Fibroblast of mammary gland (primary cell): ENCODE measurements at places on chromosomes 3 and 15.

GRCh38 chr3:118057086-118057485 is 977.6 kb downstream of the IGSF11 start:
- no peak for DNase-seq

GRCh38 chr3:126567696-126568438 is 9.1 kb upstream of the C3orf22 start:
- no peak for DNase-seq

DNA sequence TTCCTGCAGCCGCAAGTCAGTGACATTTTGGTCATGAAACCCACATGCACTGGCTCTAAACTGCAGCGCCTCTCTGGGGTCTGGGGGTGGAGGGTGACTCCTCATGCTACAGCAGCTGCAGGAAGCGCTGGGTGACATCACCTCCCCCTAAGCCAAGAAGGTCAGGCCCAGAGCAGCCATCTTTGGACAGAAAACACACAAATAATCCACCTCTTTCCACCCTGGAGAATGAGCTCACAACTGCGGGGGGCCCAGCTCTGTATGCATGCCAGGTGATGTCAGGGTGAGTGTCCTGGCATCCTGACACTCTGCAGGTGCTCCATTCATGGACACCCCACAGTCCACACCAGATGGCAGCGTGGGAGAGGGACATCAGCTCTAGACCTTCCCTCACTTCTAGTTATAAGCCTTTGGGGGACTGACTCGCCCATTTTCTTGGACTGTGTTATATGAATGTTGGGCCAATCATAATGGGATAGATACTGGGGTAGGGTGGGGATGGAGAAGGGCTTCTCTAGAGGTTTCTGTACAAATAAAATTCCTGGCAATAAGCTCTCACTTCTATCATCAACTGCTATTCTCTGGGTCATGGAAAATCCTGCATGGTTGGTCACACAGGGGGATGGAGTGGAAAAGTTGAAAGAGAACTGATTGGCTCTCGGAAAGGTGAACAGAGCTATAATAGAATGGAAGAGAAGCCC is 70.7 kb upstream of the THBS1 start:
- peak; percentile 67 for DNase-seq

- no peak for DNase-seq
Observed at GRCh38 chr3:187935623-187936156, 190.4 kb upstream of the BCL6 start.

- no peak for DNase-seq
Observed at GRCh38 chr15:66130496-66131034, 123.0 kb downstream of the MEGF11 start.

DNA sequence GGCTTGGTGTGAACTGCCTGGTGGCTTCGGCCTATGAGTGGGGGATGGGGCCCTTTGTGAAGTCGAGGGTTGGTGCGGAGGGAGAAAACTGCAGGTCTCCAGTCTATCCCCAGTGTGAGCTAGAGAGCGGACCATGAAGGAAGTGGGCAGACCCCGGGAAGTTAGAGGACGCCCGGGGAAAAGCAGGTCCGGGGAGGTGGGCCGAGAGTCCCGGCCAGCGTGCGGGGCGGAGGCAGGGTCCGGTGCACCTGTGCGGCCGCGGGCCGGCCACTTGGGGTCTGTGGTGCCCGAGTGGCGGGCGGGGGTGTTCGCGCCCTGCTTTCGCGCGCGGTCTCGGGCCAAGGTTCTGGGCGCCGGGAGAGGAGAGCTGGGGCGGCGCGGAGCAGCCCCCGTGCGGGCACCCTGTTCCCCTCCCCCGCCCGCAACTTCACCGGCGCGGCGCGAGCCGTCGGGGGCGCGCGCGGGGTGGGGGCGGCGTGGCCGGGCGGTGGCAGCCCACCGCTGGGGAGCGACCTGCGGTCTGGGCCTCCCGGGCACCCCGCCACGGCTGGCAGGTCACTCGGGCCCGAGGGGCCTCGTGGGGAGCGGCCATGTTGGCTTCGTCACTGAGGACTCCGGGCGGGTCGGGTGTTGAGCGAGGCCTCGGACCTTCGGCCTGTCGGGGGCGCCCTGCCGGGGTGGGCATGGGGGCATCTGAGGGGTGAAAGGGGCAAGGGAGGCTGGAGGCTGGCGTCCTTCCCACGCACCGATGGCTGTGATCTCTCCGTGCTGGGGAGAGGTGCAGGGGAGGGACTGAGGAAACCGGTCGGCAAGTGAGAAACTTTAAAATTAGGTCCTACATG is 4.8 kb downstream of the UBE2E1 start:
- no peak for DNase-seq

GRCh38 chr3:194468086-194468485 is 18.7 kb downstream of the ATP13A3 start:
- DNase-seq: no peak

GRCh38 chr3:149770246-149770645 is 18.0 kb upstream of the COMMD2 start:
- DNase-seq: no peak

DNA sequence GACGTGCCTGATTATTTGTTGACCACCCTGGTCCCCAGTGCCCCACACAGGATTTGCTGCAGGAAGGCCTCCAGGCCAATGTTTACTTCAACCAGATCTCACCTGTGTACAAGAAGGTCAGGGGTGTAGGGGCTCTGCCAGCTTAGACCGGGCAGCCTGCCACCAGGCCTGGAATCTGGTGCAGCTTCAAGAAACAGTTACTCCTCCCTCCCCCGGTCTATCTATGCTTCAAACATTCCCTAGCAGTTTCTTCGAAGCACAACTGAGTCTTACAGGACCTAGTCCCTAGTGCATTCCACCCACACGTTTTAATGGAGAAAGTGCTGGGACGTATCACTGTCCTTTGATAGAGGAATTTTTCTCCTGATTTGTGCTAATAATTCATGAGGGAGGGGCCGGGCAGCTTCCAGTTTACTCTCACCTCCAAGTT is 8.0 kb downstream of the SH3BP5 start:
- peak; percentile 63 for DNase-seq

- no peak for DNase-seq
Observed at GRCh38 chr3:30184091-30184810, 422.1 kb upstream of the TGFBR2 start.

- DNase-seq: no peak
Observed at GRCh38 chr3:35648347-35648746, 9.0 kb downstream of the ARPP21 start.

DNA sequence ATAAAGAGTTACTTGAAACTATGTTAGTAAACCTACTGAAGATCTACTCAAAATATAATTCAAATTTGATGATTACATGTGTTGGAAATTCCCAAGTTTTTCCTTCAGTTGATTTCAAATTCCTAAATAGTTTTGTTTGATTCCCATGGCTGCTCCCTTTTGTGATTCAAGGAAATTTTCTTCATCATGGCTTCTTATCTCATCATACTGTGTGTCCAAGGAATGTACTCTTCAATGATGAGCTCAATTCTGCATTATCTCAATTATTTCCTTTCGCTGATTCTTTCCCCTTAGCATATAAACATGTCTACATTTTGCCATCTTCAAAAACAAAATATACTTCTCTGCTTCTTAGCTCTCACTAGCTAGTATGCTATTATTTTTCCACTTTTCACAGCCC is 460.4 kb upstream of the NAALADL2 start:
- DNase-seq: no peak

DNA sequence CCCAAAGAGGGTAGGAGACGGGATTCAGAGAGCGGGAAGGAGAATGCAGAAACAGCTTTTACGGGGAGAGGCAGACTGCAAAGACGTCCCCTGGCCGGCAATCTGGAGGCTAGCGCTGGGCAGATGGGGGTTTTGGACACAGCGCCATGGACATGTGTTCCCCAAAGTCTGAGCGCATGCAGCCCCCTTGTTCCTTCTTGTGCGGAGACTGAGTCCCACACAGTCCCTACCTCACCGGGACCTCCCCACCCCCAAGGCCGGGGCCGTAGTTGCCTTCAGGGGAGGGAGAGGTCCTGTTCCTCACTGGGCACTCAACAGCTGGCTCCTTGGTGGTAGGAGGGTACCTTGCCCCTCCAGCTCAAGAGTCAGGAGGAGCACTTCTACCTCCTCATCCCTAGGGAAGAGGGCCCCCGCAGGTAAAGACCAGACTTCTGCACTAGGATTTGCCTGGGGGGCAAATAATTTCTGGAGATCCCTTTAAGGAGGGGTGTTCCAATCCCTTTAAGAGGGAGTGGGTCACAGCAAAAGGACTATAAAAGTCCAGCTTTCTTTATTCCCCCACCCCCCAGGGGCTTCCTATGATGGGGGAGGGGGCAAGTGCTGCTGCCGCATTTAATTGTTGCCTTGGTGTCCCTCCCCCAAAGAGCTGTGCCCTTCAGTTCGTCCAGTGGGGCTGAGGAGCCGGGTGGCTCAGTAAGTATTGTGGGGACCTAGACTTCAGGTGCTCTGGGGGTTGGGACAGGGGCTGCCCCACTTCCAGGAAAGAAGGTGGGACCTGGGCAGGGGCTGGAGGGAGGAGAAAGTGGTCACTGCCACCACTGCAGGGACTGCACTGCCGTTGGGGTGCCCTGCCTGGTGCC is 3.6 kb upstream of the BAHD1 start:
- no peak for DNase-seq

DNA sequence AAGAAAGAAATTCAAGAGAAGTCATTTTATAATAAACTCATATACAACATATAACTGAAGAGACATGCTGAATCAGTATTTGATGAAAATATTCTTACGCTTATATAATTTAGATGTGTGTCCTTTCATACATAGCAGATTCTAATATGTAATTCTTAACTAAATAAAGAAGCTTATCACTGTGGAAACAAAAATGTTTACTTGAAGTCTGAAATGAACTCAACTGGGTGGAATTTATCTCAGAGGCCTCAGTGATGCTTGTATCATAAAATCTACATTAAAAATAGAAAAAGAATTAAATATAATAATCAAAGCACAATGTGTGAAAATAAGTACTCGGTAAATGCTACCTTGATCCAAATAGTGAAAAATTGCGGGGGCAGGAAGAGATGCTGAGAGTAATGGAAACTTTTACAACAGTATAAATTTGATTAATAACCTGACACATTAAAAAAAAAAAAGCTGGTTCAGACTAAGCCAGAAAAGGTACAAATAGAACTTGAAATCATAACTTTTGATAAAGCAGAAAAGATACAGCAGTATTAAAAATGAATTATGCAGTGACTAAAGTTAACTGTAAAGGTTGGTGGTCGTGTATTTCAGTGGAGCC is 12.0 kb upstream of the CBLB start:
- DNase-seq: no peak

GRCh38 chr3:12175137-12175593 is 16.5 kb upstream of the TIMP4 start:
- DNase-seq: peak; percentile 65

DNA sequence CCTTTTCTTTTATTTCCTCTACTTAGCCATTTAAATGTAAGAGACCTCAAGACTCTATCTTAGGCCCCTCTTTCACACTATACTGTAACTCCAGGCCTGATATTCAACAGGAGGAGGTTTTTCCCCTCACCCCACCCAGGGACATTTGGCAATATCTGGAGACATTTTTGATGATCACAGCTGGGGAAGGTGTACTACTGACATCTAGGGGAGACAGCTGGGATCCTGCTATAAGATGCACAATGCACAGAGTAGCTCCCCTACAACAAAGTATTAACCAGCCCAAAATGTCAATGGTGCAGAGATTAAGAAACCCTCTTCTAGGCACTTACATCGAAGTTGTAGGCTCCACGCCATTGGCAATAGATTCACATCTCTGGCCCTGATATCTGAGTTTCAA is 517.5 kb upstream of the UBE2E2 start:
- peak; percentile 12 for DNase-seq

DNA sequence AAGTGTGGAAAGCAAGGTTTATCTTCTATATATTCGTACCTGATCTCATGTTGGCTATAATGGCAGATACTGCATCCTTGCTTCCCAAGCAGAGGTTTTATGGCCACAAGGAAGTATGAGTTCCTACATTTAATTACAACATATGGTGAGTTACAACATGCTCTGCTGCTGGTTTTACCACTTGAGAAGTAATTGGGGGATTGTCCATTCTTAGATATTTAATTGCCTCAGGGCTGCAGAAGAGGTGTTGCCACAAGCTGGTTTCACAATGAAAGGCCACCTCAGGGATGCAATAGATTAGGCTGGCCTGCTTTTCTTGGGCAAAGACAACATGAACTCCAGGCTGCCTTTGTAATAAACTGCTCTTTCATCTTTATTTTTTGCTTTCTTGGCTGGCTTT is 48.6 kb downstream of the RAP2B start:
- peak; percentile 7 for DNase-seq

DNA sequence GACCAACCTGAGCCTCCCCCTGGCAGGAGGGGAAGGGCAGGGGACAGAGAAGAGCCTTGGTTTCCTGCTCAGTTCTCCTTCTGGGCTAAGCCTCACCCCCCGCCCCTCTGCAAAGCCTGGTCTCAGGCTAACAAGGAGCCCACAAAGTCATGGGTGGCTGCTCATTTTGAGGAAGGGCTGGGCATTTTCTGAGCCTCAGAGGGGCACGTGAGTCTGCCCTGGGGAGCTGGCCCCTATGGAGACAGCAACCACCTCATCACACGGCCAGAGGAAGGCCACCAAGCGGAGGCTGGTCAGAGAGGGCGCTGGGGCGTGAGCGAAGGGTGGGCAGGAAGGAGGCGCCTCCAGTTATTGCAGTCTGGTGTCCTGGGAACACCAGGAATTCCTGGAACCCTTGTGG is 18.7 kb downstream of the ABTB1 start:
- no peak for DNase-seq

DNA sequence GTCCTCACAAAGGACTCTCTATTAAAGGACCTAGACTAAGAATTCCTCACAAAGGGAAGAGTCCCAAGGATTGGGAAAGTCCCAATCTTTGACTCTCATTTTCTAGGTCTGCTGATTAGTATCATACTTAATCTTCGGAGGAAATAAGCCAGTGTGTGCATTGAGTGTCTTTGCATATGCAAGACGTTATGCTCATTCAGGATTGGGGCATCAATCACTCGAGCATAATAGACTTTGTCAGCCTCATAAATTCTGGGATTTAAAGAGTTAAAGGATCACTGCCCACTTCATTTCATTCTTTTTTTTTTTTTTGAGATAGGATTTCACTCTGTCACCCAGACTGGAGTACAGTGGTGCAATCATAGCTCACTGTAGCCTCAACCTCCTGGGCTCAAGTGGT is 154.3 kb downstream of the RBPMS2 start:
- no peak for DNase-seq

GRCh38 chr3:32220006-32220405 is 18.5 kb upstream of the CMTM8 start:
- DNase-seq: peak; percentile 6

- DNase-seq: no peak
Observed at GRCh38 chr3:31248563-31248992, 284.1 kb upstream of the STT3B start.

GRCh38 chr3:42148982-42149432 is 57.9 kb downstream of the TRAK1 start:
- DNase-seq: peak; percentile 92

- no peak for DNase-seq
Observed at GRCh38 chr3:16415911-16416476, 97.5 kb downstream of the RFTN1 start.

- peak; percentile 37 for DNase-seq
Observed at GRCh38 chr15:60982249-60982910, 246.7 kb downstream of the RORA start.

GRCh38 chr3:177357352-177358090 is 160.2 kb upstream of the TBL1XR1 start:
- DNase-seq: peak; percentile 90
